ENCODE measurements at places on chromosomes 11 and 22.

DNA sequence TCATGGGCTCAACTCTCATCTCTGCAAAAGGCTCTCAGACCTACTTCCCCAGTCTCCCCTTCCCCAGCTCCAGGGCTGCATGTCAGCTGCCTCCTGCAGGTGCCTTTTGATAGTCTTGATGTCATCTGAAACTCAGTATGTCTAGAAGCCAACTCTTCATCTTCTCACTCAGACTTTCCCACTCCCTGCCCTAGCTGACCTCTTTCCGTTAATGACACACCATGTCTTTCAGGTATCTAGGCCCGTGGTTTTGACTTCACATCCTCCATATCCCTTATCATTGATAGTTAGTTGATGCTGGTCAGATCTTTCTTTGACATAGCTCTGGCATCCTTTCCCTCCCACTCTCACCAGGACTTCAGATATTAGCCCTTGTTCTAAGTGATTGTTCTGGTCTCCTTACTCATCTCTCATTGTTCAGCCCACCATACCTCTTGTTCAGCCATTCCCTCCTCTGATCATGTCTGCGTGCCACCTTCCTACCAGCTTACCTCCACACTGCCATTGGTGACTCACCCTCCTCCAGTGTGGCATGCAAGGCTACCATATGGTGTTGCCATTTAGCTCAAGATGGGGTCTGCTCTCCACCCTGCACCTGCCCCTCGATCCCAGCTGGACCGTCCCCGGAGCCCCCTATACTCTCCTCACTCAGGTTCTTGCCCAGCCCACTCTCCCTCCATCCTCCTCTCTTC is 18.4 kb downstream of the TTC12 start:
- DNase-seq: no peak

DNA sequence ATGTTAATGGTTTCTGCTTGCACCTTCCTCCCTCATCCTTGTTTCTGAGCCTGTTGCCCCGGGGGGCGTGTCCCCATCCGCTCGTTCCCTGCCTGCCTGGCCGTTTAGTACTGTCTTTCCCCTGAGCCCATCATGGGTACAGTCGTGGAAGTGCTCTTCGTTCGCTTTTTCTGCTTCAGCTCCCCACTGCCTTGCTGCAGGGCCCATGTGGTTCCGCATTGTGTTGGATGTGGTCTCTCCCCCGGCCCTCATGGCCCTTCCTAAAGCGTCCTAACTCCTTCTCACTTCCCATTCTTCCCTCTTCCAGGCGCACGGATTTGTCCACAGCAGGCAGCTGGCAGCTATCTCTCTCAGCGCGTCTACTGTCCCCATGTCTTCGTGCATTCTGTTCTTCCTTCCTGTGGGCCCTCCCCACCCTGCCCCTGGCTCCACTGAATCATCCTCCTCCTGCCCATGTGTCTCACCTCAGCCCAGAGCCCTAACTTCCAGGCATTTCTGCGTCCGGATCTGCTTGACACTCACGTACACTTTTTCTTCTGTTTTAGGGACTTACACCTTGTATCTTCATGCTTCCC is 98.1 kb downstream of the ZBTB16 start:
- DNase-seq: no peak

DNA sequence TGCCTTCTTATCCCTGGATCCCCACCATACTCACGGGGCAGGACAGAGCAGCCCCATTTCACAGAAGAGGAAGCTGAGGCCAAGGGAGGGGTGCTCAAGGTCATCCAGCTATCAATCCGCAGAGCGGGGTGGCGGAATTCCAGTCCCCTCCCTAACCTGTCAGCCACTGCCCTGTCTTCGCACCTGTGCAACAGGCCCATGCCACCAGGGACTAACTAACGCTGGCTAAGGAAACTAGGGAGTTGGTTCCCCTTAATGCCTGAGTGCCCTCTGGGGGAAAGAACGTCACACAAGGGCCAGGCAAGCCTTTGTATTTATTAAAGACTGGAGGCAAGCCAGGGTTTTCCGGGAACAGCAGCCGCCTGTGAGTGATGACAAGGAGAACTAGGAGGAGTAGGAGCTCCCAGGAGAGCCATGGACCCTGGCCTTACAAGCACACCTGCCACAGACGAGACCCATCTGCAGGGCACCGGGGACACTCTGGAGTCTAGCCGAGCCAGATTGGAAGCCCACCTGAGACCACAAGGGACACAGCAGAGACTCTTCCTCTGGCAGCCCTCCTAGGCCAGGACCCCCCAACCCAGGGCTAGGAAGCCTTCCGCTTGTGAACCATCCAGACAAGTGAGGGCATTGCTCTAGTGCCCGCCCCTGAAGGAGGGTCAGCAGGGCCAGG is 64.4 kb downstream of the MYH9 start:
- DNase-seq: no peak

DNA sequence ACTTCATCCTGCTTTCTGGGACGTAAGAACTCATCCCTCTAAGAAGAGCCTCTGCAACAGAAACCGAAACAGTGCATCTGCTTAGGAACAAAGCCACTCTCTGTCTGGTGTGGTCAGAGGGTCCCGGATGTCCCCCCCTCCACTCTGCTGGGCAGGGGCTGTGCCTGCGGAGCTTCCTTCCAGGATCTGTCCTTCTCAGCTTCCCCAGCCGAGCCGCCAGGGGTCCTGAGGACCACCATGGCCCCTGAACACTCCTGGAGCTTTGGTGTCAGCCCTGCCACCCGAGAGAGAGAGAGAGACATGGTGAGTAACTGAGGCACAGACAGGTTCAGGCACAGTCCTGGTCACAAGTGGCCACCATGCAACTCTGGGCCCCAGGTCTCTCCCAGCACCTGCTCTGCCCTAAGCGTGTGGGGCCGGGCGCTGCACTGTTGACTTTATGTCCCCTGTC is 24.4 kb upstream of the MGAT3 start:
- DNase-seq: no peak

- DNase-seq: no peak
These were observed 55.5 kb downstream of the CLPB start for GRCh38 chr11:72378704-72379383.

GRCh38 chr11:35845860-35846259 is 98.0 kb upstream of the LDLRAD3 start:
- no peak for DNase-seq

DNA sequence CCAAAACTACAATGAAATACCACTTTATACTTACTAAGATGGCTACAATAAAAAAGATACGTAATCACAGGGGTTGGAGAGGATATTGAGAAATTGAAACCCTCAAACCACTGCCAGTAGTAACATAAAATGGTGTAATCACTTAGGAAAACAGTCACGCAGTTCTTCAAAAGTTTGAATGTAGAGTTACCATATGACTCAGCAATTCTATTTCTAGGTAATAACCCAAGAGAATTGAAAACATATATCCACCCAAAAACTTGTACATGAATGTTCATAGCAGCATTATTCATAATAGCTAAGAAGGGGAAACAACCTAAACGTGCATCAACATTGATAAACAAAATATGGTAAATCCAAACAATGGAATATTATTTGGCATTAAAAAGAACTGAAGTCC is 24.4 kb upstream of the PSMA1 start:
- no peak for DNase-seq

- DNase-seq: no peak
These were observed 52.0 kb upstream of the ELF5 start for GRCh38 chr11:34565417-34566207.

GRCh38 chr11:33692013-33692504 is 8.6 kb downstream of the C11orf91 start:
- no peak for DNase-seq

GRCh38 chr22:28237112-28237511 is 318.1 kb upstream of the PITPNB start:
- no peak for DNase-seq

GRCh38 chr11:45355706-45356041 is 69.5 kb upstream of the SYT13 start:
- DNase-seq: no peak

All from activated gamma-delta T cell treated with Interleukin-2 at 50 U/mL for 16 hours (primary cell).